ENCODE measurements at places on chromosomes 6 and 20.
A peak's percentile ranks its signal among the peaks of the same experiment; 100 is the strongest.

DNA sequence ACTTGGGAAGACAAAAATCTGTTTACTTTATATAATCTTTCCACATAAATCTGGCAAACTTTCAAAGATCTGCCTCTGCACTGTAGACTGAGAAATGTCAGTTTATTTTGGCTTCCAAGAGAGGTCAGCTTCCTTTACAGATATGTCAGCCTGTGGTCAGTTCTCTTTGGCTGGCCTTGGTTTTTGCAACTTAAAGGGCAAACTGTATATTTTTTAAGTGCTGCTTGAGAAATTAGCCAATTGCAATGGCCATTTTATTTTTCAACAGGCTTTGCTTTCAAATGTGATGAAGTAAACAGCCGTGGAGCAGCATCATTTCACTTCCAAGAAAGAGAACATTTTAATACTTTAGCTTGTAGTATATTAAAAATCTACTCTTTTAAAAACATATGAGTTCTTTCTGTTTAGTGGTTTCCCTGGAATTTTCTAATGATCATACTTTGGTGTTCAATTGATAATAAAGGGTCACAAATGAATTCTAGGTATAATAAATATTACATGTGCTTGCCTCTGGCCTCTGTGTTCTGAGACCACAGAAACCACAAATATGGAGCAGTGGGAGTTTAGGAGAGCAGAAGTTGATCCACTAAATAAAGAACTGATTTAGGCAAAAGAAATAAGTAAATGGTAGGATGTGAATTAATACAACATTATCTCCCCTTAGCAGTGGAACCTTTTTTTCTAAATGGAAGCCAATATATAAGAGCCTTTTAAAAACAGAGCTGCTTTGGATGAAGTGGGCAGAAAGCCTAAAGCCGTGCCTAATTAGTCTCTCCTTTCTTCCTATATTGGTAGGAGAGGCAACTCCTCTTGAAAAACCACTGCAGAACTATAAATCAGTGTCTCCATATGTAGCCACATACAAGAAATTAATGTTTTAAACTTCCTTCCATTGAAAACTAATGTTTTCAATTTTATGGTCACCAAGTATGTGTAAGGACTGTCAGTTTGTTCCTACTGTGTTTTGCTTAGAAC lies 16.2 kb downstream of the ADGRB3 start:
- no peak for DNase-seq

GRCh38 chr20:41187668-41188067 lies 50.3 kb downstream of the PLCG1 start:
- DNase-seq, result no peak

GRCh38 chr20:45336530-45337366 lies 11.5 kb downstream of the SDC4 start:
- DNase-seq, result no peak

DNA sequence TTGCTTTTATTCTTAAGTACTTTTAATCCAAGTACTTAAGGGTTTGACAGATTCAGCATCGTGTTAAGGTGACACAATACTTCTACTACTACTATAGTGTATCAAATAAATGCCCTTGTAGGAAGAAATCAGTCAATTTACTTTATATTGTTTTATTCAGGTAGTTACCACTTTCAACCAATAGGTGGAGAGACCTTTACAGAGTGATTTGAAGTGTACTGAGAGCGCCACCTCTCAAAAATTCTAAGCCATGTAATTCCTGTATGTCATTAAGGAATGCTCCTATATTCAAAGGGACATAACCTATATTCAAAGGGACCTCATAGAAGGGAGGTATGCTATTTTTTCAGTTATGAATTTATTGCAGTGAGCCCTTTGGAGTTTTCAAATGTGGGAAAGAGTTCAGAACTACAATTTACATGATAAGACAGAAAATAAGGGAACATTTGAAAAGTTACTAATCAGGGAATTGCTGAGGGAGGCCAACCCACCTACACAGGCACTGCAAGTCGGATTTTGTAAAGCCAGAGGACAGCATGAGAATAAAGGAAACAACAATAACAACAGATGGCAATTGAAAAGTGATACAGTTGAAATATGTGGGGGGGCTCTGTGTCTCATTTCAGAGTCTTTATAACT lies 955.6 kb downstream of the TBC1D32 start:
- no peak for DNase-seq

DNA sequence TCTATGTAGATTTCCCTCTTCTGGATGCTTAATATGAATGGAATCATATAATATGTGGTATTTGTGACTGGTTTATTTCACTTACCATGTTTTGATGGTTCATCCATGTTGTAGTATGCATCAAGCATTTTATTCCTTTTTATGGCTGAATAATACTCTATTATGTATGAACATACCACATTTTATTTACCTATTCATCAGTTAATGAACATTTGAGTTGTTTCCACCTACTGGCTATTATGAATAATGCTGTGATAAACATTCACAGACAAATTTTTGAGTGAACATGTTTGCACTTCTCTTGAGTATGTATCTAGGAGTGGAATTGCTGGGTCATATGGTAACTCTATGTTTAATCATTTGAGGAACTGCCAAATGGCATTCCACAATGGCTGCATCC lies 14.9 kb upstream of the ZNF451 start:
- no peak for DNase-seq

- DNase-seq, result no peak
These were observed 96.1 kb downstream of the NUS1 start for GRCh38 chr6:117771403-117771802.

GRCh38 chr6:113871975-113872374 lies 14.8 kb downstream of the MARCKS start:
- DNase-seq, result no peak

DNA sequence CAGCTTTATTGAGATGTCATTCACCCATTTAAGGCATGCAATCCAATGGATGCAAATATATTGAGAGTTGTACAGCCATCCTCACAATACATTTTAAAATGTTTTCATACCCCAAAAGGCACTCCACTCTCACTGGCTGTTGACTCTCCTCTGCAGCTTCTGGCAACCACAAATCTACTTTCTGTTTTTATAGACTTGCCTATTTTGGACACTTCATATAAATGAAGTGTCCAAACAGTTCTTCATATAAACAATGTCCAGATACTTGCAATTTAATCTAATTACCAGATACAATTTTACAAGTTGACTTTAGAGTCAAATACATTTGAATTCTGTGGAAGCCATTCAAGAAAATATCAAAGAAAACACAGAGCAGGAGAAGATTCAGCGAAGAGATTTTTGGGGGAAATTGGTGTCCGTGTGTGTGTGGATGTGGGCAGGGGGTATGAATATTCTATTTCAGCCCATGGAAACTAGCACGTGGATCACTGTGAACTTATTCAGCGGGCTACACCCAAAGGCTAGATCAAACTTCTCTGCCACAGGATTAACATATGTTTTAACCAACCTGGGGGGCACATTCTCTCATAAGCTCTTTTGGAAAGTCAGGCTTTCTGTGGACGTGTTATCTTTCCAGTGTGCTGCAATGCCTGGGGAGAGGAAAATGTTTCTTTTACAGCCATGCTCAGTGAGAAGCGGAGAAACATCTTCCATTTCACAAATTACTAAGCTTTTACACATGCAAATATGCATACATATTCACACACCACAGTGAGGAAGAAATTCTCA lies 73.9 kb downstream of the PLG start:
- no peak for DNase-seq

DNA sequence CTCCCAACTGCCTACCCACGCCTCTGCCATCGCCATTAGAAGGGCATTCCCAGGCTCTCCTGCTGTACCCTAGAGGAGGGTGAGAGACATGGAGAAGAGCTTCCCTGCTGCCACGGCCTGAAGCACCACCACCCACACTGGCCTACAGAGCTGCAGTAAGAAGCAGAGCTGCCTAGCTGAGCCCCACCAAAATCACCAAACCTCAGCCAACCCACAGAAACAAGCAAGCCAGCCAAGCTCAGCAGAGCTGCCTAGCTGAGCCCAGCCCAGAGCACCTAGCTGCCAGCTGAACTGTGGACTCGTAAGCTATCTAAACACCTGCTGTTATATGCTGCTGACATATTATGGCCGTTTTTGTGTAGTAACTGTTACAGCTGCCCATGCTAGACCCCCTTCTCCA lies 149.2 kb downstream of the PCSK2 start:
- no peak for DNase-seq

DNA sequence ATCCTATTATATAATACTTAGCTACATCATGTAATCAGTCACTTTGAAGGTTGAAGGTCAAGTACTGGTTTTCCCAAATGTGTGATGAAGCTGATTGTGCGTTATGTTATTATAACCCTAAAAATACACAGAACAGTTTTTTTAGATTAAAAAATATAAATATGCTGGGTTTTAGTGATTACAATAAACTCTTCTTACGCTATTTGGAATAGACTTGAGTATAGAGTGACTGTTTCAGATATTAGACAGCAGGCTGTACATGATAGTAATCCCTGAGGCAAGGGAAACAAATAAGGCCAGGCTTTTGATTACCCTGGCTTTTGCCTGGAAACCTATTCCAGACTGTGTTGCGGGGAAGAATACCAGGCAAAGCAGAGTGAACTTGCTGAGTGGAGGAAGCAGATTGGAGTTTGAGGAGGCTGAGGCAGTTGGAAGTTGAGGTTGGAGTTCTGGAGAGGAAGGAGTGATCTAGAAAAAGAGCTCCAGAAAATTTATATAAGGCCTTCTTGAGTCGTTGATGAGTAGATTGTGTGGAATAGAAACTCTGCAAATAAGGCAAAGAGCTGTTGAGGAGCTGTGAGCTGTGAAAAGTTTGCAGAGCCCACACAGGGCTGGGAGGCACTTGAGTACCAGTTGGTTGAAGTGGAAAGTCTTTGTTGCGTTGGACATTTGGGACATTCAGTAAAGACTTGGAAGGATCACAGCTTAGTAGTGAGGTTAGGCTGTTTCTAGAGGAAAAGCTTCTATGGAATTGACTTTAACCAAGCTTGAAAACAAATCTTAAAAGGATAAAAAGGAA lies 26.4 kb downstream of the MAP3K4 start:
- DNase-seq, result no peak

GRCh38 chr20:43355610-43356009 lies 102.1 kb upstream of the SRSF6 start:
- DNase-seq, result no peak

GRCh38 chr20:9413001-9413400 lies 101.4 kb upstream of the LAMP5 start:
- no peak for DNase-seq

- no peak for DNase-seq
These were observed 4.5 kb upstream of the CD109 start for GRCh38 chr6:73691512-73691911.

GRCh38 chr6:48611332-48611731 lies 500.3 kb upstream of the PTCHD4 start:
- no peak for DNase-seq

DNA sequence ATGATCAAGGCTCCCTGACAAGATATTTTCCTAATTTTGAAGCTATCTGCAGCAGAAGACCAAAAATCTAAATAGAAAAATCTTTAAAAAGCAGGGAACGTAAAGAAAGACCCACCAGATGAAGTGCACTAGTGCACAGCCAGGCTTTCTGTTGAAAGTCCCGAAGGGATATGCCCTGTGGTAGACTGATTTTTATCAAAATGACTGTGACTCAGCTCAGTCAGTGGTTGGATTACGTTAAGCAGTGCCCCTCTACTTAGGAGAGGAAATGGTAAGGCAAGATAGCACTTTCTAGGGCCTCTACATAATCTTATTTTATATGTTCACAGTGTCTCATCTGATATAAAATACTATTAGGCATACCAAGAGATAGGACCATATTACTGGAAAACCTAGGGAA lies 123.4 kb upstream of the RAB32 start:
- no peak for DNase-seq

DNA sequence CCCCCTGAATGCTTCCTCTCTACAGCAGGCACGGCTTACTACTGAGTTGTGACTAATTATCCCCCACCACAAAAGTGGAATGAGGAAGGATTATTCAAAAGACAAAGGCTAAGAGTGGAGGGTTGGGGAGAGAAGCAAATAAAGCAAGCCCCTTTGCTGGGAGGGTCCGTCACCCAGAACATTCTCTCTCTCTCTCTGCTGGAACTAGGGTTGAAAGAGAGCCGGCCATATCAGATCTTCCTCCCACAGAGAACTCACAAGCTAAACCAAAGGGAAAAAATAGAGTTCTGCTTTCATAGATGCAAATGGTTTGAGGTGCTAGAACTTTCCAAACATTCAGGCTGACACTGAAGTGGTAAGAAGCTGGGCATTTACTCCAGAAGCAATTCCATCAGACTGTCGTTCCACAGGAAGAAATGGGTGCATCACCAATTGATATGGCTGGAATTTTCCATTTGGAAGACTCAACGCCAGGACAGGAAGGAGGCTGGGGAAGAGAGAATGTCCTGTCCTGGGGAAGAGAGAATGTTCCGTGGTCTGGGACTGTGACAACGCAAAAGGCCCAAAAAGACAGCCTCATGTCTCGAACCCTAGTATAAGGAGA lies 7.9 kb downstream of the ZMYND8 start:
- no peak for DNase-seq

DNA sequence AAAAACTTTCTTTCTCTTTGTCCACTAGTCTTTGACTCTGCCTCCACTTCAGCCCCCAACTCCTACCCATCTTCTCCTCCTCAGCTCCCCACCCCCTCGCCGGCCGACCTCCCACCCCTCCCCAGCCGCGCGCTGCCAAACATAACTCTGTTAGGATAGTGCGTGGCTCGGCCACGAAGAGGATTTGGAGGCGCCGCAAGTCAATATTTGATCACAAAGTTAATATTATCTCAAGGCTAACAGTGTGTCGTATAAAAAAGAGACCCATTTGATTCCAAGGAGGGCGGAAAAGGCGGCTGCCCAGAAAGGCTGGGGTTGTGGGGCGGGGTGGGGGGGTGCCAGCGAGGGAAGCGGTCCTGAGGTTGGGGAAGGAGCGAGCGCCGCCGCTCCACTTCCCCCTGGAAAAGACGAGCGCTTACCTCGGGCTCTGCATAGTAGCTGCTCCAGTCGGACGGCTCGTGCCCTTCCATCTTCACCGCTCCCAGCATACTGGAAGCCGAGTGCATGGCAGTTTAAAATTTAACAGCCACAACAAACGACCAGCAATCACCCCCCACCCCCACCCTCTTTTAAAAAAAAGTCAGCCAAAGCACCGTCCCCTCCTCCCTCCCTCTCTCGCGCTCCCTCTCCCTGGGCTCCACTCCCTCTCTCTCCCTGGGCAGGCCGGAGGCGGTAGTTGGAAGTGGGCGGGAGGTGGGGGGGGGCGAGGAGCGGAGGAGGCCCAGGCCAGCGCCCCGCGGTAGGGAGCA lies 425 bp downstream of the FOXA2 start:
- no peak for DNase-seq

DNA sequence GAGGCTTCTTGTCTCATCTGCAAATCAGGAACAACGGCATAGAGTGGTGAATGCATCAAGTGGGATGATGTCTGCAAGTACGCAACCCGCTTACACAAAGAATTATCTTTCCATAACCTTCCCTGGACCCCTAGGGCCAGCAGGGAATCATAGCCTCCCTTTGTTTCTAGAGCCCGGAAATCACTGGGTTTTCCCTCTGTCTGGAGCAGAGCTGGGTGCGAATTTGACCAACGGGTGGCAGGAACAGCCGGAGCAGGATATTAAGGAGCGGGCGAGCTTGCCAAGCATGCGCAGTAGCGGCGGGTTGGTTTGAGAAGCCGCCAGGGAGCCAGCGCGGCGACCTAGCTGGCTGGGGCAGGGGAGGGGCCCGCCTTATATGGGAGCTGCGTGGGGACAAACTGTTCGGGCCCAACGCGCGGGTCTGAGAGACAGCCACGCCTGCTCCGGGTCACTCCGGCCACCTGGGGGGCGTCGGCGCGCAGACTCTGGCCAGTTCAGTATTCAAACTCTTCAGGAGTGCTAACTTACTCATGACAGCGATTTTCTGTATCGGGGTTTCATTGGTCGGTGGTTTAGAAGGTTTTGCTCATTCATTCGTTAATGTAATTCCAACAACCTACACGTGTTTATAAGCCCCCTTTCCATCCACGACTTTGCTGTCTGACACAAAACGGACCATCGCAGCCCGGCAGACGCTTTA lies 1.6 kb upstream of the KIF16B start:
- DNase-seq, result peak; percentile 85
